Stimulated activated CD4-positive, alpha-beta T cell treated with anti-CD3 and anti-CD28 coated beads, Interleukin-1b, Interleukin-23, amount 100 ng/mL, for 4 hours (primary cell): ENCODE measurements at places on chromosomes 2 and 18.

- no peak for DNase-seq
These were observed 1.1 kb upstream of the B3GNT2 start for GRCh38 chr2:62194558-62195420.

DNA sequence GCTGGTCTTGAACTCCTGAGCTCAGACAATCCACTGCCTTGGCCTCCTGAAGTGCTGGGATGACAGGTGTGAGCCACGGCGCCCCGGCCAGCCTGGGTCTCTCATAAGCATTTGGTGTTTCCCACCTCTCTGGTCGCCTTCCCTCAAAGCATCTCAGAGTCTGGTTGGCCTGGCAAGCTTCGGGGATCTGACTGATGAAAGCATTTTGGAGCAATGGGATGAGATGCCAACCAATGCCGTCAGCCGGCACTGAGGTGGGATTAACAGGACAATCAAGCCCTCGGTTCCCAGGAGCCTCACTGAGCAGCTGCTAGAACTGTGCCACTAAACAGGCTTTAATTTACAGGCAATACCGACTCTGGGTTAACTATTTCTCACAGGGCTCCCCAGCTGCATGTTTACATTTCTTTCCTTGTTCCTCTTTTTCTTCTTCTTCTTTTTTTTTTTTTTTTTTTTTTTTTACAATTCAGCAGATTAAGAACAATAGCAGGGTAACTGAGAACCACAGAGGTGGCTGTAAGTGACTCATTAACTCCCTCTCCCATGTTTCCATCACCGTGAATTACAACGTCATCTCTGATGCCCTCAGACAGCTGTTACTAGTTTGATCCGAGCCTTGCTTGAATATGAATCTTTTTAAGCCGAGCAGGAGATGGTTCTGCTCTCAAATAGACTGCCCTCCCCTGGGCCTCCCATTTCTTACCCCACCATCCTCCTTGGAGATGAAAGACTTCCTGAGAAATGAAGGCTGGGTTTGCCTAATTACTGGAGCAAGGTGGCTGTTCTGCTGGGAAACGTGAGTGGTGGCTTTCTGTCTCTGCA is 37.9 kb downstream of the ODC1 start:
- no peak for DNase-seq

DNA sequence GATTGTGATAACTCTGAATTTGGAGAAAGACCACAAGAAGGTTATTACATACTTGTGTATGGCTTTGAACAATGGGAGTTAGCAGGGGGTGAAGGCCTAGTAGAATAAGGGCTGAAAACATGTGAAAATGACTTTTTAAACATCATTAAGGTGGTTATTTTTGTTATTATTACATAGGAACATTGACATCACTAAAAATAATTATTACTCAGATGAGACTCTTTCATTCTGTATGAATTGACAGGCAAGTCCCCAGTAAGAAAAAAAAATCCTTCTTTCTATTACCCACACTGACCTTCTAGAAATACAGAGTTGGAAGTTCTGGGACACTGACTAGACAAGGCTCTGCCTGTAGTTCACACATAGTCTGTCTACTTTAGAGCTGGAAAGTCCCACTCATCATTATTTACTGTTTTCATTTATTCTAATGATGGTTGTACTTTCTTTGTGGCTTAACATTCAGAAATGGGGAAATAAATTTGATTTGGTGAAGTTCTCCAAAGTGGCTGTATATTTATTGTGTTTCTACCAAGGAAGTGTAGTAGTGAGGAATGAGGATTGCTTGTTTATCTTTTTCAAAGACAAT is 219.6 kb upstream of the EPAS1 start:
- no peak for DNase-seq

DNA sequence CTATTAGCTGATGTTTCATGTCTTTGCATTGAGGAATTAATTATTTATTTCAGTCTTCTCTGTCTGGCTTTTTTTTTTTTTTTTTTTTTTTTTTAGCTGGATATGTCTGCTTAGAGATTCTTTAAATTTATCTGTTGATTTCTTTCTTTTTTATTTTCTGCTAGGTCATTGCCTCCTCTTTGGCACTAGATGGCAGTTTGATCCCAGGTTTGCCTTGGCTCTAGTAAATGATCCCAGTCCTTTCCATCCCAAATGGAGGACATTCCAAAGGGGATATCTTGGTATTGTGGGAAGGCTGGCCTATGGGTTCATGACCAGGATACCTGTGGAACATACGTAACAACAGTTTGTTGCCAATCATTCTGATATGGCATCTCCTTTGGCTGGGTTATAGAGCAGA is 339.5 kb upstream of the GCFC2 start:
- no peak for DNase-seq

GRCh38 chr18:24631243-24632025 is 171.0 kb downstream of the HRH4 start:
- DNase-seq: no peak

GRCh38 chr2:100000915-100001707 is 141.3 kb downstream of the AFF3 start:
- DNase-seq: no peak

- no peak for DNase-seq
These were observed 65.2 kb upstream of the FIGN start for GRCh38 chr2:163800951-163801381.

DNA sequence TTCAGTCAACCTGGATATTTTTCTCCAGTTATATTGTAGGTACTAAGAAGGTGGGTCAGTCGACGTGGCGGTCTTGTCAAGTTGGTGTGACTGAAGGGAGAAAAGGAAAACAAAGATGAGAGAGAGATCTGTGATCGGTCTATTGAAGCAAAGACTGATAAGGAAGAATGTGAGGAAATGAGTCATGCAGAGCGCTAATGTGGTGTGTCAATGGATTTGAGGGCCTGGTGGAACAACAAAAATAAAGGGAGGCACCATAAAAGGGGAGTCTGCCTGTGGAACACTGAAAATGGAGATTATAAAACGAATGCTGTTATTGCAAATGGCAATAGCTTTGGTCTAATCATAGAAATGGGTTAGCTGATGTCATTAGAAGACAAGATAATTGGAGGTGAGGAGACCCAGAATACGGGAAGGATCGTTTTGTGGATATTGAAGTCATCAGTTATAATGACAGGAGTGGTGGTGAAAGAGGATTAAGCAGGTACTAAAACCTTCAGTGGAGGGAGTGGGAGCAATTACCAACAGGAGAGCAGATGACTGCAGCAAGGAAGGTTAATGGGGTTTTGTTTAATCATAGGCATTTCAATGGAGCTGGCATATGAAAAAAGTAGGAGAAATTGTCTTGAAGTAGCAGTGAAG is 599.1 kb upstream of the FSHR start:
- DNase-seq: no peak

DNA sequence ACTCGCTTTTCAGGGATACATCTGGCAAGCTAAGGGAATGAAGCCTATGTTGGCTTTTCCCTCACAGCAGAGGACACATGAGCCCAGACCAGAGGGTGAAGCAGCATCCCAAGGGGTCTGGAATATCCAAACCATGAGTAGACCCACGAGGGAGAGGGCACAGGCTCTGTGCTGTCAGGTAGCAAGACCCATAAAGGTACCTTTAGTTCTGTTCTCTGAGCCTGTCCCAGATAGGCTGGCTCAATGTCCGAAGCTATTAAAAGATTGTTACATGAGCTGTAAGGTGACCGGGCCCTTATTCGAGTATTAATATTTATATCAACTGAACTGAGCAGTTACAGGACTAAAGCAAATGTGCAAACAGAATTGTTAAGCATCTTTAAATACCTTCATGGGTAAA is 52.2 kb downstream of the TPGS2 start:
- DNase-seq: no peak

DNA sequence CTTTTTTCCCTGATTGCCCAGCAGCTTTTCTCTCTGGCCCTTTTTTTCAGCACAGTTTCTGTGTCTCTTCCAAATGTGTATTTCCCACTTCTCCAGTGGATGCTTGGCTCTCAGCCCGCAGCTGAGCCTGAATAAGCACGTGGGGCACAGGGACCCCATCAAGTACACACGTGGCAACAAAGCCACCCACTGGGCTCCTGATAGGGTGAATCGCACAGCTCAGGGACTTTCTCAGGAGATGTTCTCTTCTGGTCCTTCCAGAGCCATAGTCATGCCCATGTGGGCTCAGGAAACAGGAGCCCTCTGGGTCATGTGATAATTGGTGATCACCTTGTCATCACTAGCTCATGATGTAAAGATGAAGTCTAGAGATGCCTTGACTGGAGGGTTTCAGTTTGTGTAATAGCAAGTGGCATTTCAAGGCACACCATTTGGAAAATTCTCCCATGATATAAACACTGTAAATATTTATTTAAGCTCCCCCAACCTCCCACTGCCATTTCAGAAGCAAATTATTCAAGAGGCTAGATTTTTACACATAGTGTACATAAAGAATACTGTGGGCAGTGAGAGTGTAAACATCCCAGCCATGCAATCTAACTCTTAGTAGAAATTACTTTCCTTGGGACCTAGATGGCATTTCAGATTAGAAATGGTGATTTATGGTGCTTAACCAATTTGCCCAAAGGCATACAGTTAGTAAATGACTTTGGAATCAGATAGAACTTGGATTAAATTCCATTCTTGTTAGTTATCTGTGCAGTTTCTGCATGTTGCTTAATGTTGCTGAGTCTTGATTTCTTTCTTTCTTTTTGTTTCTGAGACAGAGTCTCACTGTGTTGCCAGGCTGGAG is 597.5 kb downstream of the SLC4A3 start:
- DNase-seq: no peak

- no peak for DNase-seq
These were observed 284.7 kb upstream of the CWC22 start for GRCh38 chr2:180291552-180292421.

DNA sequence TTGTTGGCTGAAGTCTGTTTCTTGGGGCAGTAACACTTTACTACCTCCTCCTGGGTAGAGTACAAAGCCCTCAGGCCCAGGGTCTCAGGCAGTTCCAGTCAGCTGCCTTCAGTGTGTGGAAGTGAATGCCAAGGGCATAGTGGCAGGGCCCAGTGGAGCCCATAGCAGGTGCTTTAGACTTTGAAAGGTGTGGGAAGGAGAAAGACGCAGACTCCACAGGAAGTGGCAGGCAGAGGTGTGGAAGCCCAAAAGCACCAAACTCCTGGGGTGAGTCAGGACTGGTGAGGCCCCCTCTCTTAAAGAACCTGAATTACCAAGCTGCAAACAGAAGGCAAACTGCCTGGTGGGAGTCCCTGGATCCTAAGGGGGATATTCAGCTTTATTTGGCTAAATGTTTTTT is 45.3 kb downstream of the ADAM23 start:
- DNase-seq: no peak

GRCh38 chr2:128261245-128262128 is 57.2 kb downstream of the HS6ST1 start:
- DNase-seq: no peak

DNA sequence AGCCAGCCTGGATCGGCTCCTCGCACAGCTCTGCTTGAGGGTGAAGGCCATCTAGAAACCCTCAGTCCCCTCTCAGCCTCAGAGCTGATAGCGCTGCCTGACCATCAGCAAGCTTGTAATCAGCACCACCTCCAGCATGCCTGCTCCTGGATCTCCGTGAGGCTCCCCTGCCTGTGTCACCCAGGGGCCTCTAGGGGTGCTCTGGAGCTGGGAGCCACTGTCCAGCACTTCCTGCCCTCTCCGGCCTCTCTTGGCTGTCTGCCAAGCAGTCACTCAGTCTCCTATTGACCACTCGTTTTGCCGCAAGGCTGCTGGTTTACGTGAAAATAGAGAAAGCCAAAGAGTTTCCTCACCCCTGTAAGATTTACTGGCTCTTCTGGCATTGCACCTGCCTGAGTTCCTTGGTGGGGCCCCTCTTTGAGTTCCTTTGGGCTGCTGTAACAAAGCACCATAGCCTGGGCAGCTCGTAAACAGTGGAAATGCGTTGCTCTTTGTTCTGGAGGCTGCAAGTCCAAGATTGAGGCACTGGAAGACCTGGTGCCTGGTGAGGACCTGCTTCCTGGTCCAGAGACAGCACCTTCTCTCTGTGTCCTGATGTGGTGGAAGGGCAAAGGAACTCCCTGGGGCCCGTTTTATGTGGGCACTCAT is 17.9 kb downstream of the CAPN10 start:
- no peak for DNase-seq

DNA sequence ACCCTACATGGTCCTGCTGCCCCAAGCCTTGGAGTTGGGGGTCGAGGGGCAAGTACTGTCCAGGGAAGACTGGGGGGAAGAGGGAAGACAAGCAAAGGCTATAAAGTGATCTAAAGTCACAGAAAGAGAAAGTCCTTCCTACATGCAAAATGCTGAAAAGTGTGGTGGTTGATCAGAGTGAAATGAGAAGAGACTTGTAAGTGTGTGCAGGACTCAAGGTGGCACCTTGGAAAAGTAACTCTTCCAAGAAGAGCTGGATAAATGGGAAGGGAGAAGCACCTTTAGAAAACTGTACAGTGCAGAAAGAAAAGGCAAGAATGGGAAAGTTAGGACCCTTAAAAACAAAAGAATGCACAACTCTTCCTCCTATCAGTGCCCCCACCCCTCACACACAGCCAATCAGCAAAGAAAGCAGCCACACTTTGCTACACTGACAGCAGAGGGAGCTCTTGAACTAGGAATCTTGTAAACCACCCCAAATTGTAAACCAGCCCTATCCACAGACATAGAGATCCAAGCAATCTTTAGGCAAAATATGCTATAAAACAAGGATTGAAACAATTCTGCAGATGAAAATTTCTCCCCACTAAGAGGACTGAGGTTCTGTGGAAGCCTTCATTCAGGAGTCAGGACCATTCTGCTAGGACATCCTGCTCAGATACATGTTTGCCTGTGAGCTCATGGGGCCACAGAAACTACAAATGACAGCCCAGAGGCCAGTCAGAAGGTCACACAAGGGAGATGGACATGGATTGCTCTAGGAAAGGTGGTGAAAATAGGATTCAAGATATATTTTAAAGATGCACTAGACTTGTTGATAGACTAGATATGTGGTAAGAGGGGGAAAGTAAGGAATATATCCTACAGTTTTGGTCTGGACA is 146.4 kb downstream of the FTCDNL1 start:
- DNase-seq: peak; percentile 4

DNA sequence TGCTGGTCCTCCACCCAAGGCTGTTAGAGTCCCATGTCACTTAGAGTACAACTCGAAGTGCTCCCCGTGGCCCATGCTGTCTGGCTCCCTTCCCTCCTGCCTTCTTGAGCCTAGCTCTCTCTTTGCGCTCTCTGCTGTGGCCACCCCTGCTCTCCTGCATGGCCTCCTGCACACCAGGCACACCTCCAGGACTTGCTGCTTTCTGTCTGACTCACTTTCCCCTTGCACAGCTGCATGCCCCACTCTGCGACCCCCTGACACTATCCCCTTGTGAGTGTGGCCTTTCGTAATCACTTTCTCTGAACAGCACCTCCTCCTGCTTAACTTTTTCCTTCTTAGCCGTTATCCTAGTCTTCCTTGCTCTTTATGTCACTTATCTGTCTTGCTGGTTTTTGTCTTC is 343.6 kb downstream of the TGIF1 start:
- no peak for DNase-seq

- peak; percentile 37 for DNase-seq
These were observed 12.1 kb upstream of the ARHGEF4 start for GRCh38 chr2:130824492-130825061.

DNA sequence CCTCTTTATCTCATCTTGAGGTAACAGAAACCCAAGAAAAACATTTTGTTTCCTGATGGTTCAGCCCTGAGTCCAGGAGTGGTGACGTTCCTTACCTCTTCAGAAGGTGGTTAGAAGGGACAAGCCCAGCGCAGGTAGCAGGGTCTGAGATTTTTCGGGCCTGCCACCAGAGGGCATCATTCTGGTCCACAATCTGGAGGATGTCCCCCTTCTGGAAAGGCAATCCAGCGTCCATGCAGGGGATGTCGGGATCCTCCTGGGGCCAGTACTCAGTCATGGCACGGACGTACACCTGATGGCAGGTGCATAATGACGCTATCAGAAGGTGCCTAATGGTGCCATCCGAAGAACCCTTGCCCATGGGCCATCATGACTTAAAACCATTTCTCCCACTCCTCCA is 17.7 kb downstream of the MPP4 start:
- DNase-seq: no peak
